ENCODE measurements at places on chromosomes 16 and 17. TPM values are rescaled to one million over a fixed set of nuclear protein-coding genes. Genes with fewer than 3 reads are reported as not detected.

RMI2 gene
- 3.1 TPM for total RNA-seq

ITGB3 gene
- 40.4 TPM for total RNA-seq

TBC1D3C gene
- not detected for total RNA-seq

WNT3 gene
- total RNA-seq = 1.9 TPM

KRTAP4-4 gene
- not detected for total RNA-seq

IL34 gene
- total RNA-seq = 2.8 TPM

FNDC8 gene
- total RNA-seq = not detected

LIG3 gene
- total RNA-seq = 30.8 TPM

NOG gene
- total RNA-seq = 8.3 TPM

TP53TG3 gene
- not detected for total RNA-seq

CTRB2 gene
- not detected for total RNA-seq

PIK3R6 gene
- not detected for total RNA-seq

SLC5A2 gene
- not detected for total RNA-seq

LGALS9B gene
- not detected for total RNA-seq

NPEPPS gene
- total RNA-seq = 66.3 TPM

NPIPA7 gene
- total RNA-seq = not detected

CRYM gene
- total RNA-seq = 0.24 TPM

SHISA6 gene
- not detected for total RNA-seq

SEPTIN1 gene
- total RNA-seq = 0.32 TPM

TLCD3A gene
- total RNA-seq = 26.6 TPM

SLFN14 gene
- not detected for total RNA-seq

RAI1 gene
- 12.4 TPM for total RNA-seq

CACNG5 gene
- total RNA-seq = not detected

TBX21 gene
- total RNA-seq = not detected

PIRT gene
- not detected for total RNA-seq

RSAD1 gene
- total RNA-seq = 22.4 TPM

ABCA10 gene
- total RNA-seq = 5.0 TPM

ARMC5 gene
- total RNA-seq = 13.6 TPM

NOMO2 gene
- total RNA-seq = 97.8 TPM
